Activated CD8-positive, alpha-beta memory T cell treated with anti-CD3 and anti-CD28 coated beads, Interleukin-2, amount 10 ng/mL, durations not matched to agents 7 days and 5 days (primary cell): ENCODE measurements at places on chromosomes 3 and 15. TPM values are rescaled to one million over a fixed set of nuclear protein-coding genes. Genes with fewer than 3 reads are reported as not detected.

- peaks cover 16% of the 10 kb centered on the region for H3K4me1 ChIP-seq
- H3K36me3 ChIP-seq, result peaks cover 1% of the 10 kb centered on the region
- H3K4me3 ChIP-seq, result no peak overlapping the region
- H3K27me3 ChIP-seq, result peaks cover 52% of the 10 kb centered on the region
Measured at GRCh38 chr3:125213946-125214542, 1.5 kb upstream of the SLC12A8 start.

GRCh38 chr15:76737573-76737972, 167.6 kb downstream of the SCAPER start:
- H3K27me3 ChIP-seq, result no peaks in the 10 kb centered on the region
- peaks cover 2% of the 10 kb centered on the region for H3K4me1 ChIP-seq
- peaks cover 26% of the 10 kb centered on the region for H3K36me3 ChIP-seq
- no peak overlapping the region for H3K27ac ChIP-seq
- H3K4me3 ChIP-seq, result no peak overlapping the region

GRCh38 chr3:143720381-143720780, 127.9 kb downstream of the SLC9A9 start:
- H3K4me1 ChIP-seq, result no peaks in the 10 kb centered on the region
- H3K27me3 ChIP-seq, result no peaks in the 10 kb centered on the region
- H3K36me3 ChIP-seq, result peaks cover 1% of the 10 kb centered on the region
- H3K27ac ChIP-seq, result no peak overlapping the region
- no peak overlapping the region for H3K4me3 ChIP-seq
- no peak for DNase-seq

DNA sequence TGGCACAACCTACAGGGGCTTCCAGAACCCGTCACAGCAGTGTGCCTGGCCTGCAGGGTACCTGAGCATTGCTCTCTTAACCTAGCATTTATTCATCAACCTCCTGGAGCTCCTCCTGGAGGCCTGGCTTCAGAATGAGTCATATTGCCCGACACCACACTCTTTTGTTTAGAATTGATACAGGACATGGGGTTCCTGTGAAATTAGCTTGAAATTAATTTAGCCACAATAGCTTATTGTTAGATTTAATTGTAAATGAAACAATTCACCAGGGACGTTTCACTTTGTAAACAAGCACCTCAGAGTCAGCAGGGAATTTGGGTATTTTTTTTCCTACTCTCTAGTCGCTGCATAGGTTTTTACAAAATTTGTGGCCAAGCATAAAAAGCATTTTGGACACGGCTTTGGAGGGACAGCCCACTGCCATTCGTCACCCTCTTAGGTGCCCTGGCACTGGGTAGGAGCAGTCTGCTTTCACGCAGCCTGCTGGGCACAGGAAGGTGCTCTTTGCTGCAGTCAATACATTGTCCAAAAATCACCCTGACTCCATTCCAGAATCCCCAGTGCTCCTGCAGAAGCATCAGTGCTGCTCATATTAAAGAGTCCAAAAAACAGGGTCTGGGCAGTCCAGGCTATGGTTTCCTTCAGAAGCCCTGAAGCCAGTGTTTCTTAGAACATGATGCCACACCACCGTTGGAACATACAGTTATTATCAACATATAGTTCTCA, 60.8 kb upstream of the MEF2A start:
- peak overlapping the region; percentile 83 for H3K27ac ChIP-seq
- no peaks in the 10 kb centered on the region for H3K27me3 ChIP-seq
- peaks cover 81% of the 10 kb centered on the region for H3K4me1 ChIP-seq
- peak overlapping the region; percentile 29 for H3K4me3 ChIP-seq
- DNase-seq, result peak; percentile 70
- peaks cover 5% of the 10 kb centered on the region for H3K36me3 ChIP-seq

- no peak overlapping the region for H3K27ac ChIP-seq
- no peaks in the 10 kb centered on the region for H3K4me1 ChIP-seq
- H3K36me3 ChIP-seq, result no peaks in the 10 kb centered on the region
- H3K27me3 ChIP-seq, result no peaks in the 10 kb centered on the region
- DNase-seq, result no peak
Measured at GRCh38 chr3:117603097-117603496, 893.5 kb downstream of the TUSC7 start.

- H3K27ac ChIP-seq, result peak overlapping the region; percentile 93
- peak overlapping the region; percentile 9 for H3K4me3 ChIP-seq
- peaks cover 85% of the 10 kb centered on the region for H3K36me3 ChIP-seq
- H3K4me1 ChIP-seq, result peaks cover 73% of the 10 kb centered on the region
Measured at GRCh38 chr3:111616417-111617105, 21.4 kb upstream of the ZBED2 start.

DNA sequence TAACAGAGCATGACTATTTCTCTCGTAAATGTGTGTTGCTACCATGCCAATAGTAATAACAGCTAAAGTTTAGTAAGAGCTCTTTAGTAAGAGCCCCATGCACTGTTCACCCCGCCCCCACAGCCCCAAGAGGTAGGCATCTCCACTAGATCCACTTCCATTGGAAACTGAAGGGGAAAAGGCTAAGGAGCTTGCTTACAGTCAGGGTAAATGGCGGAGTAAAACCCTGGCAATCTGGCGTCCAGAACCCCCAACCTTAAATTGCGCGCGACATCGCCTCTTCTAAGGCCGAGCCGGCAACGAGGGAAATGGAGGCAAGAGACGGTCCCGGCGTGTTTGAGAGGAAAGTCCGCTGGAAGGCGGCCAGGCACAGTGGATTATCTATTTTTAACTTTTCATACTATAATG, 654 bp upstream of the C3orf38 start:
- H3K27ac ChIP-seq, result peak overlapping the region; percentile 97
- peak overlapping the region; percentile 97 for H3K4me3 ChIP-seq
- no peak for DNase-seq
- H3K36me3 ChIP-seq, result peaks cover 17% of the 10 kb centered on the region
- no peaks in the 10 kb centered on the region for H3K27me3 ChIP-seq

- no peaks in the 10 kb centered on the region for H3K4me1 ChIP-seq
- no peak overlapping the region for H3K4me3 ChIP-seq
- H3K27ac ChIP-seq, result no peak overlapping the region
Measured at GRCh38 chr15:37880009-37880834, 54.2 kb upstream of the TMCO5A start.

- no peak overlapping the region for H3K4me3 ChIP-seq
- no peaks in the 10 kb centered on the region for H3K4me1 ChIP-seq
- no peaks in the 10 kb centered on the region for H3K36me3 ChIP-seq
- H3K27me3 ChIP-seq, result peaks cover 8% of the 10 kb centered on the region
Measured at GRCh38 chr3:170760174-170760526, 109.8 kb downstream of the RPL22L1 start.

DNA sequence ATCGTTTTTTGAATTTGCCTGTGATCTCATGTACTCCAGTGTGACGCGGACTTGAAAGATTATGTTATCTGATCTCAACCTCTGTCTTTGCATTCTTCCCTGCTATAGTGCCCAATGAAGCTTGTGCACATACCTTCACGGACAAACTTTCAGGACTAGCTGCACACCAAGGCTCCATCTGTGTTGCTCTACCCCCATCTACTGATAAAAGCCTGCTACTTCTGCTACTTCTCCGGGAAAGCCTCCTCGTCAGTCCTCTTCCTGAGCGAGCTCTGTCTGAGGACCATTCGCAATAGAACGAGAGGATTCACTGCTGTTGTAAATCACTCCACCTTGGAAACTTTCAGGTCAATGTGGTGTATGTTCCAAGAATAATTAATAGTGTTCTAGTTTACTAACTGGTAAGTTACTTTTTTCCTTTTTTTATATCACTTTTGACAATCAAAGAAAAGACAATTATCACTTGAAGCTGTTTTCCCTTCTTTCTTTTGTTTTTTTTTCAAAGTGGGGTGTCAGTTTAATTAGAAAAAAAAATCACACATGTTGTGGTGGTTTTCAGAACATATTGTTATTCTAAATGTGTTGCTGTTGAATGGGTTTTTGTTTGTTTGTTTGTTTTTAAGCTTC, 217.6 kb downstream of the ARRDC4 start:
- DNase-seq, result no peak
- H3K4me3 ChIP-seq, result no peak overlapping the region
- H3K36me3 ChIP-seq, result no peaks in the 10 kb centered on the region
- H3K4me1 ChIP-seq, result no peaks in the 10 kb centered on the region

GRCh38 chr3:45890405-45890804, 4.1 kb downstream of the CCR9 start:
- peaks cover 39% of the 10 kb centered on the region for H3K27me3 ChIP-seq
- peaks cover 5% of the 10 kb centered on the region for H3K36me3 ChIP-seq
- DNase-seq, result no peak
- peak overlapping the region; percentile 70 for H3K4me3 ChIP-seq
- peaks cover 74% of the 10 kb centered on the region for H3K4me1 ChIP-seq
- H3K27ac ChIP-seq, result peak overlapping the region; percentile 83

DNA sequence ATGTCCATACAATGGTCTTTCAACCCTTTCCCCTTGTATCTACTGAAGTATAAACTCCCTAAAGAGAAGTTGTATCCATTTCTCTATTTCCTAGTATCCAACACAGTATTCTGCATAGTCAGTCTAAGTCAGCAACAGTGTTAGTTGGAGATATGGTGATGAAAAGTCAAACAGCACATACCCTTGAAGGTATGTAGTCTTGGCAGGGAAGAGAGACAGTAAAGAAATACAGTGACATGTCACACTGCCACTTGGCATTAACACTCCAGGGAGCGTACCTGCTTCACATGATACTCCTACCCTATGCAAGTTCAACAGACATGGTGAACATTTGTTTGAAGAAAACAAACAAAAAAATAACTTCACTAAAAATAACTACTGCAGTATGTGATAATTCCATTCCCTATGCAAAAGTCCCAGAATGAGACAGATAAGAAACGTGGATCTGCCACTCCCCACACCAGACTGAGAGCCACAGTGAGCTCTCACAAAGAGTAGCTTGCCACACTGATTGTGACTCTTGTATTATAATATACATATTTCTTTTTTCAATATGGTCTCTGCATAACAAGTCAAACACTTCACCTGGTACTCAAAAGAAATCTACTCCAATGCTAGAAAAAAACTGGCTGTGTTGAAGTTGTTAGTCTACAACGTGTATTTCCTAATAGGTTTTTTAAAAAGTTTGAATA, 5.9 kb downstream of the PDCD10 start:
- peaks cover 43% of the 10 kb centered on the region for H3K4me1 ChIP-seq
- H3K27me3 ChIP-seq, result no peaks in the 10 kb centered on the region
- H3K27ac ChIP-seq, result no peak overlapping the region
- no peak overlapping the region for H3K4me3 ChIP-seq
- DNase-seq, result no peak

DNA sequence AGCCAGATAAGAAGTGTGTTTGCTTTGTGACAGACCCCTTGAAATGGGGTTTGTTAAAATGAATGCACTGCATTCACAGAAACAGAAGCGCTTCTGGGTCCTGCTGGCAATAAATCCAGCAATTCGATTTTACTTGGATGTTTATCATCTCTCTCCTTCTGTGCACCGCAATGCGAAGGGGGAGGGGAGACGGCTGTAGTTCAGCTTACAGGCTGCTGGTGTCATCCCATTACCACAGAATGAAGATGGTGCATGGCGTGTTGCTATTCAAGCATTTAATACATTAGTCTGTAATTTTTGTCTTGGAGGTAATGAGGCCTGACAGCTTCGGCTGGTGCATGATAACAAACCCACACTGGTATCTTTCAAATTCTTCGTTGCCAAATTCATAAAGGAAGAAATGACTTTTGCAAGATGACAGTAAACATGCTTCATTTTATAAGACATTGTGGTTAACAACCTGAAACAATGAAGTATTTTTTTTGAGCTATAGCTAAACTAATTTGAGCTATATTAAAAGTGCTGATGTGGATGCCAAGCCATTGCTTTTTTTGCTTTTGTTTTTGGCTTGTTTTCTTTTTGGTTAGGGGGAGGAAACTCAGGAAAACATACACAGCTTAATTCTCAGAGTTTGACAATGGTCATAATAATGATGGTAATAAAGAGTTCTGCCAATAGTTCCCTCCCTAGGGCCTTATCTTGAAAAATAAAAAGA, 418.3 kb downstream of the OTOL1 start:
- no peak overlapping the region for H3K27ac ChIP-seq
- H3K4me1 ChIP-seq, result no peaks in the 10 kb centered on the region
- no peaks in the 10 kb centered on the region for H3K27me3 ChIP-seq
- H3K4me3 ChIP-seq, result no peak overlapping the region
- H3K36me3 ChIP-seq, result no peaks in the 10 kb centered on the region
- DNase-seq, result no peak

DNA sequence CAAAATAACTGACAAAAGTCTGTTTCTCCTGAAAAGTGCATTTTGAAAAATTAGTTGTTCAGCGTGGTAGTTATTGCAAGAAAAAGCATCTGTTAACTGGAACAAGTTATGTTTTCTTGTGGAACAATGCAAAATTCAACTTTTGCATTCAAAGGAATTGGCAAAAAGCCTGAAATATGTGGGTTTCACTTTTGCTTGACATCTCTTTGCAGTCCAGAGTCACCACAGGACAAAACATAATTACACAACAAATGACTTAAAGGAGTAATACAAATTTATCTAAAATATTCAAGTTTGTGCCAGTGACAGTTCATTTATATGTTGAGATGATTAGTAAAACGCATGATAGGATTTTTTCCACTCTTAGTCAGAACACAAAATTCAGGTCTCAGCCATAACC, 96.3 kb upstream of the P2RY1 start:
- no peak for DNase-seq
- peaks cover 17% of the 10 kb centered on the region for H3K4me1 ChIP-seq
- H3K27me3 ChIP-seq, result peaks cover 43% of the 10 kb centered on the region

DNA sequence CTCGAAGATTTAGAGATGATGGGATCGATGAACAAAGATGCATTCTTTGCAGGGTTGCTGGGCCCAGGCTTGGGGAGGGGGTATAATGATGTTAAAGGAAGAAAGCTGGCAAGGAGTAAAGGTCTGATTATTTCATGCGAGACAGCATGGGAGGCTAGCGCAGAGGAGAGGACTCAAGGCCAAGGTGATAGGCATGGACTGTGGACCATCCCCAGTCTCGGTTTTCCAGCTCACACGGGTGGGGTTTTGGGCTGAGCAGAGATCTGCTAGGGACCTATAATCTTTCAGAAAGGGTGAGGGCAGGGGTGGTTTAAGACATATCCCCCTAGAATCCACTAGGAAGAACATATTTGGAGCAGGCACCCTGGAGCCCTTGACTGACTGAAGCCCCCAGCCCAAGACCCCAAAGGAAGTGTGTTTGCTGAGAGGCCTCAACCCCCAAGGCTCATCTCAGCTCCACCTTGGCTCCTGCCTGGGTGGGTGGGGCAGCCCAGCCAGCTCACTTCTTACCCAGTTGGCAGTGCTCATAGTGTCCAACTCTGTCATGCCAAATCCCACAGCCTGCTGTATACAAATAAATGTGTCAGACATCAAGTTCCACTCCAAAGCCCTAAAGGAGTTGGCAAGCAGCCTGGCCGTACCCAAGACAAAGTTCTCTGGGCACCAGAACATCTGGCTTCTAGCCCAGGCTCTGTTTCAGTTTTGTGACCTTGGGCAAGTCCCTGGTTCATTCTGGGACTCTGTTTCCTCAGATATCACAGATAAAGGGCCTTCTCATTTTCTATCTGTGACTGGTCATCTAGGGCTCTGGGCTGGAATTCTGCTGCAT, 17.9 kb downstream of the ACSBG1 start:
- no peak overlapping the region for H3K4me3 ChIP-seq
- H3K27me3 ChIP-seq, result peaks cover 23% of the 10 kb centered on the region
- DNase-seq, result no peak
- H3K4me1 ChIP-seq, result no peaks in the 10 kb centered on the region
- no peak overlapping the region for H3K27ac ChIP-seq

GRCh38 chr3:77648214-77648613, 608.3 kb downstream of the ROBO2 start:
- H3K4me1 ChIP-seq, result no peaks in the 10 kb centered on the region
- H3K27ac ChIP-seq, result no peak overlapping the region
- DNase-seq, result no peak
- H3K27me3 ChIP-seq, result no peaks in the 10 kb centered on the region

The DUOXA2 gene
- not detected for total RNA-seq

The SPSB4 gene
- total RNA-seq, result 0.28 TPM

The MLF1 gene
- 2.4 TPM for total RNA-seq

The RYR3 gene
- total RNA-seq, result not detected

The GHSR gene
- not detected for total RNA-seq

The MITF gene
- not detected for total RNA-seq

The RPS17 gene
- total RNA-seq, result 1,238 TPM

The WDR72 gene
- not detected for total RNA-seq

The TLR9 gene
- not detected for total RNA-seq

The RTP1 gene
- not detected for total RNA-seq

The CFAP161 gene
- total RNA-seq, result not detected

The GALNT15 gene
- not detected for total RNA-seq
